ENCODE measurements at places on chromosomes 12 and 14.

DNA sequence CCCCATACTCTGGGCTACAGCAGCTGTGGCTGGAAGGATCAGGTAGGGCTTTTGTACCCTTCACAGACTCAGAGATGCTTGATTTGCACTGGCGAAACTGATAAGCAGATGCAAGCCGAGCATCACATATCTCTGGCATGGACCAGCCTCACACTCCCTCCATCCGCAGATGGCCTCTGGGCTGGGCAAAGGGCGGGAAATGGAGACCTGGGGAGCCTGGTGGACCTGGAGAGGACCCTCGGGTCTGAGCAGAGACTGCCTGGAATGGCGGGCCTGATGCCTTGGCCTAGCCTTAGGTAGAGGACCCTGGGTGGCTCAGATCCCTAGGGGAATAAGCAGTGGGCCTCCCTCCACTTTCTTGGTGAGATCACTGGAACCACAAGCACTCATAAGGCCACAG, 53.2 kb downstream of the GALNT16 start:
- no peak for DNase-seq

GRCh38 chr12:105860561-105861207, 278.1 kb downstream of the NUAK1 start:
- no peak for DNase-seq

DNA sequence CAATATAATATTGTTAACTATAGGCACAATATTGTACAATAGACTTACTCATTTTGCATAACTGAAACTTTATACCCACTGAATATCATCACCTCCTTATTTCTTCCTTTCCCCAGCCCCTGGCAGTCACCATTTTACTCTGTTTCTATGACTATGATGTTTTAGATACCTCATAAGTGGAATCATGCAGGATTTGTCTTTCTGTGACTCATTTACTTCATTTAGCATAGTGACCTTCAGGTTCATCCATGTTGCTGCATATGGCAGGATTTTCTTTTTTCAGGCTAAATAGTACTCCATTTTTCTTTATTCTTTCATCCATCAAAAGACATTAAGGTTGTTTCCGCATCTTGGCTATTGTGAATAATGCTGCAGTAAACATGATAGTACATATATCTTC, 18.9 kb downstream of the USP15 start:
- DNase-seq: no peak

- no peak for DNase-seq
Observed at GRCh38 chr12:128818065-128819022, 5.4 kb downstream of the SLC15A4 start.

DNA sequence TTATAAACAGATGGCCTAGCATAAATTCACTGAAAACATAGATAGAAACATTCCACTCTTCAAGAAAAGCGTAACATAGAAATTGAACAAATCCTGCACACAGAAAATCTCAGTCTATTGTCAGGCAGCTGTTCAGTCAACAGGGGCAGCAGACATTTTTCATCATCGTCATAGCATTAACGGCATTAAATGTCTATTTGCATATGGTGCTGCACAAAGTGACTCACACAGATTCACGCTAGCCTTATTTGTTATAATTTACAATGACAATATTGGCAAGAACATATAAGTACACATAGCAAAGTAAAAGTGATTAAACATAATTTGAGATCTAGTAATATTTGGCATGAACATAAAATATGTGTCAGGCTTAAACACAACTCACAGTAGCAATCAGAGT, 95.7 kb downstream of the CEP128 start:
- DNase-seq: no peak

DNA sequence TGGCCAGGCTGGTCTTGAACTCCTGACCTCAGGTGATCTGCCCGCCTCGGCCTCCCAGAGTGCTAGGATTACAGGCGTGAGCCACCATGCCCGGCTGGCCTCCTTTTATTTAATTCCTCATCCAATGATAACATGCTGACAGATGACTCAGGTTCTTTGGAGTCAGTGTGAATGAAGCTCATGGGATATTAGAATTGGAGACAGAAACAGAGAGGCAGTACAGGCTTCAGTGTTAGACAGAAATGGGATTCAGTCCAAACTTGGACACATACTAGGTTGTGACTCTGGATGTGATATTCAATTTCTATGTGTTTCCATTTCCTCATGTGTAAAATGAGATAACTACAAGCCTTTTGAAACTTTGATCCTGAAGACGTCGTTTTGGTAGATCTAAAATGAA, 47.3 kb downstream of the PDE3A start:
- DNase-seq: no peak

All from activated naive CD4-positive, alpha-beta T cell (primary cell).